ENCODE measurements at places on chromosomes 6 and 20.

DNA sequence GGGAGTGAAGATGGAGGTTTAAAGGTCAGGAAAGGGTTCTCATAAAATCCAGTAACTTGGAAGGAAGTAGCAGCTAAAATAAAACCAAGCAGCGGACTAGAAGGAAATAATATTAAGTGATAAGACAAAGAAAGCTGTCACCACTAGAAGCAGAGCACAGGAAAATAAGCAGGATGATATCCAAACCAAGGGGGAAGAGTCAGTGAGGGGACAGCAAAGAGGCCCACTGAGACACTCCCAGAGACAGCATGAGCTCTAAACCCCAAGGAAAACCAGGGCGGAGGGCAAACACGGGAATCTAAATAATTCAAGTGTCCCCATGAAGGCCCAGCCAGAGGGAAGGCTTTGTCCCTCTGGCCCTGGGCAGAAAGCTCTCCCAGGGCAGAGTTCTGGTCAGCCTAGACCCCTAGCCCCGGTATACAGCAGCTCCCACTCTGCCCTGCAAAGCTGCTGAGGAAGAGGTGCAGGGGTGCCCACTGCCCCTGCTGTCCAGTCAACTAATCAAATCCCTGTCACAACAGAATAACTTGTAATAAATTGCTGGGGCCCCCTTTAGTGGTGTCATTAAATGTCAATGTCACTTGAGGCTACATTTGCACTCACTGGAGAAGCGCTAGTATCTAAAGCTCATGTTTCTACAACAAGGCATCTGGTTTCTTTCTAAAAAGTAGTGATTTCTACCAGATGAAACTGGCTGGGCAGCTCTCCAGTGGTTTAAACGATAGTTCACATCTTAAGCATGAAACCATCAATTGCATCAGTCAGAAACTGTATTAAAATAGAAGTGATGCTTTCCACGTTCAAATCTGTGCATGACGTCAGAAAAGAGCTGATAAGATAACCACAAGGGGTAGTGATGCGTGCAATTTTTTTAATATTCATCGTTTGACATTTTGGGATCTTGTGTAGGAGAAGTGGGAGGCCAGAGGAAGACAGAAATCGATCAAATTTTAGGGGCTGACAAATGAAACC is 13.6 kb downstream of the PDE10A start:
- no peak for DNase-seq

DNA sequence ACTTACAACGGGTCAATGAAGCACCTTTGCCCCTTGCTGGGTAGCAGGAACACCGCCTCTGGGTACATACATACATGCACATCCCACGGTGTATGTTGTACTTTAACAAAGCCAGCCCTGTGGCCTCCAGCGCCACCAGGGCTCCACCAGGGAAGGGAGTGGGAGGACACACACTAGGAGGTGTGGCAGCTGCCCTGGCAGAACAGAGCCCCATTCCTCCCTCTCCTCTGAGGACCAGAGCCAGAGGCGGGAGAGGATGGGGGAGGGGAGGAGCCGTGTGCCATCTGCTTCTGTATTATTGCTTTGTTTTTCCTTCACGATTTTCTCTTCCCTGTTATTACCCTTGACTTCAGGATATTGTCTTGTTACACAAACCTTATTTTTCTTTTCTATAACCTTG is 105.8 kb upstream of the TRAF3IP2 start:
- DNase-seq: peak; percentile 14

DNA sequence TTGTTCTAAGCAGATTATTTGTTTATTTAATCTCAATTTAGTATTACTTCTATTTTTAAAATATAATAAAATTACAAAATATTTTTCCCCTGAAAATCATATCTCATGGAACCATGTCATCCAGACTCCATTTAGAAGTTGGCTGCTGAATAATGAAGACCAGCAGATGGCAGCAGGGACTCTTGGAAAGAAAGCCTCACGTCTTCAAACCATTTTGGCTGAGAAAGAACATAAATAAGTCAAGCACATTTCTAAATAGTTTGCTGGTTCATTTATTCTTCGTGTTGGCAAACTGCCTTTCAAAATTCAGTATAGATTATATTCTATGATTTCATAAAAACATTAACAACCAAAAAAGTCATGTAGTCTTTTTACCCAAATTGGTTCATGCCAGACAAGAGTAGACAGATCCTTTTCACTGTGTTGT is 71.7 kb downstream of the RCAN2 start:
- DNase-seq: peak; percentile 59

DNA sequence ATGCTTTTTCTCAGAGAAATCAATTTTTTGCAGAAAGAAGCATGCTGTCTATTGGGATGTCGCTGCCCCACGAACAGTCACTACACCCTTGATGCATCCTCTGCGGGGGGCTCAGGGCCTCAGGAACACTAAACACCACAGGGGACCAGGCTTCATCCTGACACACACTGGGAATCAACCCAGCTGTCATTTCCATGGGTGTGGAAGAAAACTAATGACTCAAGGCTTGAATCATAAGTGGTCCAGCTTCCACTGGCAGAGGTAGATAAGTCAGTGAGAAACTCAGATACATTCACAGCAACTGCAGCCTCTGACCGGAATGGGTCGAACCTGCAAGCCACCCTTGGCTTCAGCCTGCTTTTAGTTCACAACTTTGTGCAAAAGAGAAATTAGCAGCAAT is 81.3 kb upstream of the SPTLC3 start:
- DNase-seq: no peak
